NB4 (cell line): ENCODE measurements at places on chromosomes 1 and 21.
A peak's percentile ranks its signal among the peaks of the same experiment; 100 is the strongest.

GRCh38 chr1:107549152-107549810 is 408.4 kb downstream of the NTNG1 start:
- no peak for DNase-seq

DNA sequence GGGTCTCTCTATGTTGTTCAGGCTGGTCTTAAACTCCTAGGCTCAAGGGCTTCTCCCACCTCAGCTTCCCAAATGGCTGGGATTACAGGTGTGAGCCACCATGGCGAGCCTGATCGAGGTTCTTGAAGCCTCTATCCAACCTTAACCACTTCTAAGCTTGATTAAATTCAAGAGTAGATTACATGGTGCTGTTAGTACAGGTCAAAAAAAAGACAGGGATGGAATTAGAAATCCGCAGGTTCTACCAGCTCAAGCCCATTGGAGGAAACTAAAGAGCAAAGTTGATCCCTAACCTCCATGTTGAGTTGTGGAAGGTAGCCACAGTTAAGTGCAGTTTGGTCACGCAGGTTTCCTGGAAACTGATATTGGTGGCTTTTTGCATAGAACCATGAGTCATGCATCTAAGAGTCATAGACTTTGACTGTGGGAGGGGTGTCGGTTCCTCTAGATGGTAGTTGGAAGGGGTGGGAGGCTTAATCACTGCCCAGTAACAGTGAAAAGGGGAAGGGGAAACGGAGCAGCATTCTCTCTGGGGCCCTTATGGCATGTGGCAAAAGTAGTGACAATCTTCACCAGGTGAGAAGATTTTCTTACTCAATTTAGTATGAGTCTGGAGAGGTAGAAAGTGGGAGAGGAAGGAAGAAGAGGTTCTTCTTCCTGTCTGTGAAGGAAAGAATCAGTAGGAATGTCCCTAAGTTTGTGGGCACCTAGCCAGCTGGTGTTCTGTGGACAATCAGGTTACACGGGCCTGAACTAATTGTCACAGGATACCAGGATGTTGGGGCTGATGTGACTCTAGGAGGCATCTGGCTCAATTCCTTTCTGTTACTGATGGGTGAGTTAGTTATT is 7.0 kb downstream of the CD53 start:
- peak; percentile 93 for DNase-seq

- DNase-seq = peak; percentile 23
Observed at GRCh38 chr1:2103266-2103900, 53.2 kb downstream of the PRKCZ start.

DNA sequence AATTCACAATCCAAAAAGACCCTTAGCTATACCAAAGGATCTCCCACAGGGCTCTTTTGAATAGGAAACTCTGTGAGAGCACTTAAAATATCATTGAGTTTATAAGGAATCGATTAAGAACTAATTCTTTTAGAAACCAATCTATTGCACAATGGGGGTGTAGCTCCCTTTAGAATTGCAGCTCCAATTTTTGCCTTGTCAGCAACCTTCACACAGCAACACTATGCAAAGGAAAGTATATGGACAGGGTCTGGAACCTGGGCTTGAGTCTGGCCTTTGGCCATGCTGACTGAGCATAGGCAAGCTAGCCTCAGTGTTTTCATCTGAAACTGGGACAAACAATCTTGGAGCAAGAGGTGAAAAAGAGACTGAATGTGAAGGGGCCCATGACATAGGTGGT is 17.2 kb upstream of the FAM78B start:
- DNase-seq = no peak

DNA sequence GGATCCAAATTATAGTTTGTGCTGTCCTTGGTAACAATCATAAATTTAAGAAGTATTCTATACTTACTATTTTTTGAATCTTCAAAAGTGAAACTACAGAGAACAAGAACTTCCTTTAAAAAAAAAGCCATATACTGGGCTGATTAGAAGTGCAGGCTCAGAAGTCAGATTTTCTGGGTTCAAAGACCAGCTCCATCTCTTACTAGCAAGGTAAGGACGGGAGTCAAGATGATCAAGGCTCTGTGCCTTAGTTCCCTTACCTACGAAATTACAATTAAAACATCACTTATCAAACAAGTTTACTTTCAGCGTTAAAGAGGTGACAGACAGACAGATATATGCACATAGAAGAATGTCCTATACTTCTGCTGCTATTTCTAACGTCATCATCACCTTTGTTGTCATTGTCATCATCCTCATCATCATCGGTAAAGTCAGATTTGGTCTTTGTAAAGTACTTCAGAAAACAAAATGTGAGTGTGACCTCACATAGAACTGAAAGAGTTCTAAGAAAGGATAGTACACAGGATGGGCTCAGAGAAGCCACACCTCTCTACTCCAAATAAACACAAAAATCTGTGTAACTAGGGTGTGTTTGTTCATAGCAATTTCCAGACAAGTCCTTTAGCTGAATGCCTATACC is 178.7 kb downstream of the VAV3 start:
- no peak for DNase-seq

DNA sequence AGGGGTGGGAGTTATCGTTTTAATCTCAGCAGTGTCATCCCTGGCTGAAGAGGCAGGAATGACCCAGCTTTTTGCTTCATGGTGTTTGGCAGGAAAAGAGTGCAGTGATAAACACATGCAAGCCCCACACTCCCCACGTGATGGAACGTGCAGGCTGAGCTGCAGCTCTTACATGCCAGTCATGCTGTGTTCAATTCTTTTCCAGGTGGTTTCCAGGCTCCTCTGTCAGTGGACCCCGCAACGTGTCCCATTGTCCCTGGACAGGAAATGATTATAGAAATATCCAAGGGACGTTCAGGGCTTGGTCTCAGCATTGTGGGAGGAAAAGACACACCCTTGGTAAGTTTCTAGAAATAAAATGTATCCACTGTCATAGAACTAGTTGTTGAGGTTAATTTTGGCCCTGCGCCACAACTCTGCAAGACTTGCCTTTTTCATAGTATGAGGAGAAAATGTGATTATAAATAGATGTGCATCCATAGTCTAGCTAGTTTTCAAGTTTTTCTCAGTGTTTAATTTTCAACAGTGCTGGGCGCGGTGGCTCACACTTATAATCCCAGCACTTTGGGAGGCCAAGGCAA is 110.2 kb upstream of the L1TD1 start:
- no peak for DNase-seq

- DNase-seq = no peak
Observed at GRCh38 chr1:63794939-63795378, 21.1 kb downstream of the ROR1 start.

DNA sequence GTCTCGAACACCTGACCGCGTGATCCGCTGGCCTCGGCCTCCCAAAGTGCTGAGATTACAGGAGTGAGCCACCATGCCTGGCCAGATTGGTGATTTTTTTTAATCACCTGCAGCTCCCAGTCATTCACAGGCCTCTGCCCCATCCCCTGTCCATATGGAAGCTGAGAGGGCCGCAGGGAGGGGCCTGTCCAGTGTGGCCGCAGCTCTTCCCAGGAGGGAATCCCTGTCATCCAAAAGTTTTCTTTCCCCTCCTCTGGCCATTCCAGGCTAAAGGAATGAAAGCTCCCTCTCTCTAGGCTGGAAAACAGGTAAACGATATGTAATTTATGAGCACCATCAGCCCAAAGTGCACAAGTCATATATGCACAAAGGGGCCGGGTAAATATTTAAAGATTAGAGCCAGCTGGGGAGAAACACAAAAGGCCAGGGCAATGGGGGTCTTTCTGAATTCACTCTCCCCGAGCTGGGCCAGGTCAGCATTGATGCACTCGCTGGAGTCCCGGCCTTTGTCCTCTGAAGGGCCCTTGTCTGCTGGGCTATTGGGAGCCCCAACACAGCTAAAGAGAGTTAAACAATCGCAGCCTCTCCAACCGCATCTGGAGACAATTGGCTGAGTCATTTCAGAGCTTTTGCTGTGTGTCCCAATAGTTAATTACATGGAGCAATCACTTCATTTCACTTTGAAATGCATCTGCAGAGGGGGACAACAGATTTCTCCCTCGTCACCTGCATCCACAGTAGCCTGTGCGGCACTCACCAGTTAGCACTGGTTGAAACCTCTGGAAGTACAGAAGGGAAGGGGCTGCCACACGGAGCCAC is 3.8 kb upstream of the HES3 start:
- peak; percentile 65 for DNase-seq

GRCh38 chr1:59143133-59143487 is 153.8 kb upstream of the FGGY start:
- DNase-seq = peak; percentile 30

DNA sequence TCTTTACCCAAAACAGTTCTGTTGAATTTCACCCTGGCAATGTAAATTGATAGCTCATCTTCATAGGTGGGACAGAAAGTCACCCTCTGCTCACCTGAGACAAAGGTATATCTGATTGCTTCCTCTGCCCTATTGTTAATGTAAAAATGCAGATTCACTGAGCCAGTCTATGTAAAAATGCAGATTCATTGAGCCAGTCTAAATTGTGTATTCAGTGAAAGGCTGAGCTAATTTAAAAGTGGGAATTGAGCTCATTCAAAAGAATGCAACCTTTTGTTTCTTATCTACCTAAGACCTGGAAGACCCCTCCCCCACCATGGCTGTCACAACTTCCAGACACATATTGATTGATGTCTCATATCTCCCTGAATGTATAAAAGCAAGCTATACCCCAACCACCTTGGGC is 4.8 kb upstream of the MYSM1 start:
- DNase-seq = no peak

DNA sequence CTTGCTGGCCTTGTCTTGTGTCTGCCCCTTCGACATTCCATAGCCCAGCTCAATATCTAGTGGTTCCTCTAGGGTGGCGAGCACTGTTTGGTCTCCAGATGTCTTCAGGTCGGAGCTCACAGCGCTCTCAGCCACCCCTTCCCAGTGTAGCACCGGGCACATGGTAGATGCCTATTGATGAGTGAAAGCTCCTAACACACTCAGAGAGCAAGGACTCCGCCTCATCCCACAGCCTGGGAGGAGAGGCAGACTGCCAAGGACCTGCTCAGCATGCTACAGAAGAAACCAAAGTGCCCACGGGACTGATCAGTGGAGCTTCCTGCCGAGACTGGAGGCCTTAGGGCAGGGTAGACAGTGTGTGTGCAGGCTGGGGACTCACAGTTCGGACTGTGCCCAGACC is 10.9 kb downstream of the PCSK9 start:
- no peak for DNase-seq

- DNase-seq = no peak
Observed at GRCh38 chr1:85199667-85200462, 951 bp downstream of the SYDE2 start.

GRCh38 chr1:6454856-6455751 is 10.9 kb downstream of the TNFRSF25 start:
- peak; percentile 54 for DNase-seq

GRCh38 chr1:65224681-65225091 is 76.7 kb downstream of the AK4 start:
- no peak for DNase-seq

DNA sequence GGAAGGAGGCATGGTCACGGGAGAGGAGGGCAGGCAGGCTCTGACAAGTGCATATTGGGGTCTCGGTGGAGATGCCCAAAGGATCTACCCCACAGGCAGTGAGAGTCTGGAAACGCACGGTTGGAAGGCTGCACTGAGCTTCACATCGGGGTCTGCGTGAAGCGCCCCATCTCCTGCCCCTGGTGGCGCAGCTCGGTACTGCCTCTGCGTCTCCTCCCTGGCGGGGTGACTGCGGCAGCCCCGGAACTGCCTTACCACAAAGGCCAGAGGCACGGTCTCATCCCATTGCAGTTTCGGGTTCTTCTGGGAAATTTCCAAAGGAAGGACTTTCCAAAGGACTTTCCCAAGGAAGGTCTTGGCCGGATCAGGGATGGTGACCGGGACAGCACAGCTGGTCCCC is 69.2 kb upstream of the AJAP1 start:
- DNase-seq = peak; percentile 21

DNA sequence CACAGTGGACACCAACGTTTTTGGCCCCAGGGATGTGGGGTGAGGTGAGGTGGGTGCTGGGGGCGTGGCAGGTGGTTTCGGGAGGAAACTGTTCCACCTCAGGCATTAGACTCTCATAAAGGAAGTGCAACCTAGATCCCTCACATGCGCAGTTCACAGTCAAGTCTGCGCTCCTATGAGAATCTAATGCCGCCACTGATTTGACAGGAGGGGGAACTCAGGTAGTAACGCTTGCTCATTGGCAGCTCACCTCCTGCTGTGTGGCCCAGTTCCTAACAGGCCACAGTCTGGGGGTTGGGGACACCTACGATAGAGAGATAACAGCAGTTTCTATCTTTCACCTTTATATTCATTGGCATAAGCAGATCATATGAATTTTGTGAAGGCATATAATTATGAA is 347.1 kb downstream of the VAV3 start:
- no peak for DNase-seq

DNA sequence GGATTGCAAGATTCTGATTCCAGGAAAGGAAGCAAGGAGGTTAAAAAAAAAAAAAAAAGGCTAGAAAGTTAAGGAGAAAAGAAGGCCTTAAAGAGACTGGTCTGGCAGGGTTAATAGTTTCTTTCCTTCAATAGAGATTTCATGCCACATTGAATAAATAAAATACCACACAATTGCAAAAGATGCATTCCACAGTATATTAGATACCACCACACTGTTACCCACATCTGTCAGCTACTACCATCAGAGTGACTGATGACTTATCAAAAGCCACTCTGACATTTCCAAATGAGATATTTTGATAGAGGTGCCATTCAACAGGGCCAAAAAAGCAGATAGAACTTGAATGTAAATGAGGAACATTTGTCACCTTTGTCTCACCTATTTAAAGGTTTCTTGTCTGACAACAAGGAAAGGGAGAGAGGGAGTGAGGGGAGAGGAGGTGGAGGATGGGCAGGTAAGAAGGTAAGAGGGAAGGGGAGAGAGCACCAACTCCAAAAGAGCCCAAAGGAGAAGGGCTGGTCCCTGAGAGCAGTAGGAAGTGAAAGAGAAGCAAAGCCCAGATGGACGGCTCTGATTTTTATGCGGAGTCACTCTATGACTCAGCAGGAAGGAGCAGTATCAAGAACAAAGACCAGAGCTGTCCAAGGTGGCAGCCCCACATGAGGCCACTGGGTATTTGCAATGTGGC is 38.3 kb downstream of the LRRN2 start:
- peak; percentile 66 for DNase-seq

GRCh38 chr1:244226435-244226834 is 175.4 kb downstream of the ZBTB18 start:
- peak; percentile 64 for DNase-seq
